HFFc6 (cell line): ENCODE measurements at places on chromosomes 16 and 17. TPM values are rescaled to one million over a fixed set of nuclear protein-coding genes. Genes with fewer than 3 reads are reported as not detected.

- DNase-seq = no peak
- H3K4me3 ChIP-seq = no peak overlapping the region
- H3K36me3 ChIP-seq = no peaks in the 10 kb centered on the region
- no peaks in the 10 kb centered on the region for H3K4me1 ChIP-seq
Measured at GRCh38 chr17:70956726-70957125, 787.4 kb downstream of the KCNJ2 start.

Gene RCVRN
- not detected in 3 replicates for total RNA-seq

GRCh38 chr17:50102164-50102991, 7.2 kb downstream of the PDK2 start:
- no peak overlapping the region for H3K27ac ChIP-seq
- H3K4me3 ChIP-seq = no peak overlapping the region
- no peak for DNase-seq
- H3K36me3 ChIP-seq = no peaks in the 10 kb centered on the region
- H3K27me3 ChIP-seq = no peaks in the 10 kb centered on the region; the same call in 1 of the 2 replicates
- H3K4me1 ChIP-seq = peaks cover 37% of the 10 kb centered on the region

Gene TIMP2
- total RNA-seq = 614 to 749 TPM (median 738 TPM) in 3 replicates

Gene PCGF2
- 56.9 to 68.0 TPM (median 61.0 TPM) in 3 replicates for total RNA-seq

- no peaks in the 10 kb centered on the region; the same call in 1 of the 2 replicates for H3K27me3 ChIP-seq
- H3K4me1 ChIP-seq = peaks cover 41% of the 10 kb centered on the region
- peaks cover 12% of the 10 kb centered on the region for H3K36me3 ChIP-seq
- peak overlapping the region; percentile 28; the same call in 1 of the 2 replicates for H3K4me3 ChIP-seq
Measured at GRCh38 chr17:50364715-50365114, 8.3 kb downstream of the MRPL27 start.

DNA sequence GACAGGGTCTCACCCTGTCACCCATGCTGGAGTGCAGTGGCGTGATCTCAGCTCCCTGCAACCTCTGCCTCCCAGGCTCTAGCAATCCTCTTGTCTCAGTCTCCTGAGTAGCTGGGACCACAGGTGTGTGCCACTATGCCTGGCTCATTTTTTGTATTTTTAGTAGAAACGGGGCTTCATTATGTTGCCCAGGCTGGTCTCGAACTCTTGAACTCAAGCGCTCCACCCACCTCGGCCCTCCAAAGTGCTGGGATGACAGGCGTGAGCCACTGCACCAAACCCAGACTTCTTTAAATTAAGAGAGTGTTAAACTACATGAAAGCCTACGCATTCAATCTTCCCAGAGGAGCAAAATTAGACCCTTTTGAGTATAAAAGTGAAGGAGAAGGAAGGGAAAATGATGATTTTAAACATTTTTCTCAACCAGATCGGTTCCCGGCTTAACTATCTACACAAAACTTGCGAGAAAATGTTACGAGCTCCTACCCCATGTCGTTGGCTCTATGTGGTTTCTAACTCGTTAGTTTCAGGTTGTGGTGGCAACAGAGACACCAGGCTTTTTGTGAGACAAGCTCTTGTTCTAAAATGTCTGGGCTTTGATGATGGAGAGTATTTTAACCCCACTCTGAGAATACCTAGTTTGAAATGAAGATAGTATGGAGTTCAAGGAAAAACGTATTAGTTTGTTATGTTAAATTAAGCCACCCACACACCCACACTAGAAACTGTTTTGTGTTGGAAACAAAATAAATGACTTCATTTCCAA, 26.3 kb downstream of the STAT5B start:
- no peaks in the 10 kb centered on the region for H3K27me3 ChIP-seq
- DNase-seq = no peak
- H3K27ac ChIP-seq = no peak overlapping the region

DNA sequence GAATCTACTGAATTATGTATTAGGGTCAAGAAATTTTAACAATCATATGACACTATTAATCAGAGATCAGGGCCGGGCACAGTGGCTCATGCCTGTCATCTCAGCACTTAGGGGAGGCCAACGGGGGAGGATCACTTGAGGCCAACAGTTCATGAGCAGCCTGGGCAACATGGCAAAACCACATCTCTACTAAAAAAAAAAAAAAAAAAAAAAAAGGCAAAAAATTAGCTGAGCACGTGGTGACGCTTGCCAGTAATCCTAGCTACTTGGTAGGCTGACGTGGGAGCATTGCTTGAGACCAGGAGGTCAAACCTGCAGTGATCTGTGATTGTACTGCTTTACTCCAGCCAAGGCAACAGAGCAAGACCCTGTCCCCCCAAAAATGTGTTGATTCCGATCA, 52.5 kb upstream of the CLEC3A start:
- no peak for DNase-seq
- H3K27me3 ChIP-seq = no peaks in the 10 kb centered on the region; the same call in 1 of the 2 replicates
- no peak overlapping the region for H3K4me3 ChIP-seq
- no peaks in the 10 kb centered on the region for H3K4me1 ChIP-seq
- H3K27ac ChIP-seq = no peak overlapping the region

GRCh38 chr16:47359478-47359877, 101.4 kb downstream of the ITFG1 start:
- peaks cover 19% of the 10 kb centered on the region for H3K4me1 ChIP-seq
- DNase-seq = no peak
- H3K27ac ChIP-seq = no peak overlapping the region; the same call in 1 of the 2 replicates
- peaks cover 2% of the 10 kb centered on the region for H3K27me3 ChIP-seq

- H3K27ac ChIP-seq = peak overlapping the region; percentile 84
- peaks cover 14% of the 10 kb centered on the region for H3K36me3 ChIP-seq
- peaks cover 58% of the 10 kb centered on the region for H3K4me1 ChIP-seq
- H3K27me3 ChIP-seq = no peaks in the 10 kb centered on the region; the same call in none of the 2 replicates
- peak overlapping the region; percentile 93 for H3K4me3 ChIP-seq
- peak; percentile 72 for DNase-seq
Measured at GRCh38 chr16:70437017-70437581, 1.8 kb downstream of the ST3GAL2 start.
